ENCODE measurements at places on chromosomes 3 and 15.

DNA sequence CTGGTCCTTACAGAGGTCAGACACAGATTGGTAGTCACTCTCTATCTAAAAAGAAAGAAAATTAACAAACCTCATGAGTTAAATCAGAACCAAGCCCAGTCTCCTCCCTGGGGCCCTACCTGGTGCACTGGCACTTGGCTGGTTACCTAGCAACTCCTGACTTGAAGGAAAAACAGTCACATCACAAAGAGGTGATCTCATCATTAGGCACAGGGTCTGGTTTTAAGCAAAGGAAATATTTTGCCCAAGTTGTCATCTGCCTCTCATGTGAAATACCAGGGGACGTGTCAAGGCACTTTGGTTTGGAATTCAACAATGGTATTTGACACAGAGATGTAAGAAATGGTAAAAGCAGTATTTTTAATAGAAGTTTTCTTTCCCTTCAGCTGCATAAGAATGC, 47.7 kb upstream of the FMN1 start:
- no peak for DNase-seq

DNA sequence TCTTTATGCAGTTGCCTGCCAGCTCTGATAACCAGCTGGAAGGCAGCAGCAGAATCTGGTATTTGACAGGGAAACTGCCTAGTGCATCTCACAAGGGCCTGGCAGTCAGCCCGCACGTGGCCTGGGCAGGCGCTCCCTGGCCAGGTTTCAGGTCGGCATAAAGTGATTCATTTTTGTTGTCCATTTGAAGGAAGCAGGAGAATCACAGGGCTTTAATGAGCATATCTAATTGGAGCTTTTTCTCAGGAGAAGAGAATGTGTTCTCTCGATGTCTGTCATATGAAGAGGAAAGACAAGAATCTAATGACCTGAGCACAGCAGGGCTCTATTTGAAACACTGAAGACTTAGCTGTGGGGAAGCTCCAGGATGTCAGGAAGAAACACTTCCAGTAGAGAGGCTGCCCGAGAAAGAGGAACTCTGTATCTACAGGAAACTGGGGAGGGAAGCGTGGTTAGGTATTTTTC, 98.8 kb upstream of the MB21D2 start:
- DNase-seq, result no peak

GRCh38 chr3:63807961-63808565, 11.0 kb upstream of the C3orf49 start:
- DNase-seq, result no peak

DNA sequence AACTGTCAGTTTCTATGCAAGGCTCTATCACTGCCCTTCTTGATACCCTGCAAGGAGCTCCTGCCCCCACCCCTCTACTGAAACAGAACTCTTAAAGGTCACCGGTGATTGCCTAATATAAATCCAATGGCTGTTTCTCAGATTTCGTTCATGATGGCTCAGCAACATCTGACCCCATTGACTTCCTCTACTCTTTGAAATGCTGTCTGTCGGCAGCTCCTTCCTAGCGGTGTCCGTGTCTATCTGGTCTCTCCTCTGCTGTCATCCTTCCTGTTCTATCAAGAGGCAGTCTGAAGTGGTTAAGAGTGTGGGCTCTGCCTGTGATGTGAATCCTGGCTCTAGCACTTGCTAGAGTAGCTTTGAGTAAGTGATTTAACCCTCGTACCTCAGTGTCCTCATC, 5.5 kb downstream of the TMEM266 start:
- DNase-seq, result peak; percentile 43

DNA sequence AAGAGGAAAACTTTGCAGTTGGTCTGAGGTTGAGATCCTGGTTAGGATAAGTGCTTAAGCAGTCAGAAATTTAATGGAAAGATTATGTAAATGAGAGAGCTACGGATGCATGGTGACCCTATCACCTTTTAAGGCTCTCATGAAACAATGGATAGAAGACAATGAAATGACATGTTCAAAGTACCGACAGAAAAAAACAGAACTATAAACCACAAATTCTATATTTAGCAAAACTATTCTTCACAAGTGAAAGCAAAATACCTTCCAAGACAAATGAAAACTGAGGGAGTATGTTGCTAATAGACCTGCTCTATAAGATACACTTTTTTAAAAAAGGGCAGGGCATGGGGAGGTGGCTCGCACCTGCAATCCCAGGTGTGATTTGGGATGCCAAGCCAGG, 32.2 kb downstream of the DNAAF4 start:
- DNase-seq, result no peak

DNA sequence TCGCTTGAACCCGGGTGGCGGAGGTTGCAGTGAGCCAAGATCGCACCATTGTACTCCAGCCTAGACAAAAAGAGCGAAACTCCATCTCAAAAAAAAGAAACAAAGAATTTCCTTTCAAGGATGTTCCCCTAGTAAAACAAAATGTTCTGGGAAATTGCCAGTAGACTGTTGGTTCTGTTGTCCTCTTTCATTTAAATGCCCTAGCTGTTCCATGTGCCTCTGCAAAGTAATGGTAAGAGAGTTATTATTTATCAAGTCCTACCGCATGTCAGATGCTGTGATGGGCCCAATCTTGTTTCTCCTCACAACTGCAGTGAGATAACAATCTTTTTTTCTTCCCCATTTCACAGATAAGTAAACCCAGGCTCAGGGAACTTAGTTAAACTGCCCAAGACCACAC, 254.3 kb upstream of the TPM1 start:
- no peak for DNase-seq
